ENCODE measurements at places on chromosomes 3 and 15.

DNA sequence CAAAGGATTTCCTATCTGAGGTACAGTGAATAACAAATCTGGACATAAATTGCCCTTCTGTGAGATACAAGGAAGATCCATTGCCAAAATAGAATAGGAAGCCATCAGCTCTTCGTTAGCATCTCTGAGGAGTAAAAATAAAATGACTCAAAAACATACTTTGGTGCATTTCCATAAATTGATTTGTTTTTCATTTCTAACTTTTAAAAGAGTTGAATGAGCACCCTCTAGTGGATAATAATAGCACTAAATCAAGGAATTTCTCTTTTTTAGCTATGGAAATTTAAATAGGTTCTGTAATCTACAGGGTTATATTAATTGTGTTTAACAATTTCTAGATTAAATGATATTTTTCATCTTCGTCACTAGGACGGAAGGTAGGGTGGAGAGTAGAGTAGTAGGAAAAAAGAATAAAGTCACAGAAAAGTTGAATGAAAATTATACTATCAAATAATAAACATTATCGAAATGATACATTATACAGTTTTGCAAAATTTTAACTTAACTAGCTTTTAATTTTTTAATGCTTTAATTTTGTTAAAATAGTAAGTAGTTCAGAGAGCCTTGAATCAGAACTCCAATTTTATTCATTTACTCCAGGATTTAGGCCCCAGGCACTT lies 6.4 kb downstream of the NSUN3 start:
- DNase-seq, result no peak

- no peak for DNase-seq
These were observed 187.3 kb downstream of the SUCNR1 start for GRCh38 chr3:152060701-152061100.

DNA sequence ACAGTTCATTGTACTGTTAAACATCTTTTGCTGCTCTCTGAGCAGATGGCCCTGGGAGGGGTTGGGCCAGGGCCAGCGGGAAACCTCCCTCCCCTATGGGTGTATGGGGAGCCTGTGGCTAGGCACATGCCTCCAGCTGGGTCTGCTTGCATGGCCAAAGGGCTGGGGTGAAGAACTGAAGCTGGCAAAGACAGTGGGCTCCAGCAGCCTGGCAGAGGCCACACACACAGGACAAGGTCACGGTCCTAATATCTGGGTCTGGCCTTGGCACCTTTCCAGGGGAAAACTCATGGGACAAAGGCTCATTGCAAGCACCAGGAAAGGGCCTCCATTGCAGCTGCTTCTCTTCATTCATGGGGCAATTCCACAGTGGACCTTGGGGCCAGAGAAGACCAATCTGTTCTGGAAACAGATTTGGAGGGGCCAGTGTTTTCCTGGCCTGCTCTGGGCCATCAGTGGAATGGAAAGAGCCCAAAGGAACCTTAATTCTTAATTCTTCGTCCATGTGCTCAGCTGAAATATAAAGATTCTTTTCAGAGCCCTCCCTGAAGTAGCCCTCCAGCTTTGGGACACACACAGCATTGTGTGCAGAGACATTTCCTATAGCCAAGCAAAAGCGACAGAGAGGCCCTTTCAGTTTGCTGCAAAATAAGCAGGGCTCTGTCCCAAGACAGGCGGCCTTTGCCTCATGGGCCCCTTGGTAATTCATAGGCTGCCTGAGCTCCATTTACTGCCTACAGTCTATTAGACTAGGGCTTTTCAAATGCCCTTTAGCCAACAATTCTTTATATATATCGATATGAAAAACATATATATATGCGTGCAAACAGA lies 11.3 kb upstream of the LIMD1 start:
- no peak for DNase-seq

DNA sequence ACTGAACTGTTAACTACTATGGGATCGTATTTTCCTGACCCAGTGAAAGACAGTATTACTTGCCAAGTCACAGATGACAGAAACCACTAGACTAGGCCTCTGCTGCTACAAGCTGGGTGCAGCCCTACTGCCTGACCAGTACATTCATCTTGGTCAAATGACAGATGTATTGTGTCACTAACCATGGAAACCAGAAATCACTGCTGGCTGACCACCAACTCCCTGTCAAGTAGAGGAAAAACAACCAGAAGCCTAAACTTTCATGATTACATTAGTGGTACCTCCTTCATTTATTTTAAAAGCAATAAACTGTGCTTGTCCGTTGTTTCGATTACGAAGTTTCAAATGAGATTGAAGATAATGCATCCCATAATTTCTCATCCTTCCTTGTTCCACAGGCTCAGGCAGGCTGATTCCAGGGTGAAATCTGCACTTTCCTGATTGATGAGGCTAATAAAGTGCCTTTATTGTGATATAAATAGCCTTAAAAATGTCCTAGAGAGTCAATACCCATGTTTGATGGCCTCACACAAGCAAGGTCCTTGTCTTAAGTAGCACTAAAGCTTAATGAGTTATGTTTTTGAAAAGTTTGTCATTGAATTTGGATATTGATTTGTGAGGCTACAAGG lies 309.7 kb downstream of the LSAMP start:
- DNase-seq, result peak; percentile 5

- DNase-seq, result peak; percentile 79
These were observed 149.1 kb upstream of the HACD2 start for GRCh38 chr3:123733805-123734526.

Measured in AG04449 (cell line).